ENCODE measurements at places on chromosomes 7 and 10.

- DNase-seq, result no peak
Observed at GRCh38 chr10:51699145-51699474, 285 bp downstream of the CSTF2T start.

DNA sequence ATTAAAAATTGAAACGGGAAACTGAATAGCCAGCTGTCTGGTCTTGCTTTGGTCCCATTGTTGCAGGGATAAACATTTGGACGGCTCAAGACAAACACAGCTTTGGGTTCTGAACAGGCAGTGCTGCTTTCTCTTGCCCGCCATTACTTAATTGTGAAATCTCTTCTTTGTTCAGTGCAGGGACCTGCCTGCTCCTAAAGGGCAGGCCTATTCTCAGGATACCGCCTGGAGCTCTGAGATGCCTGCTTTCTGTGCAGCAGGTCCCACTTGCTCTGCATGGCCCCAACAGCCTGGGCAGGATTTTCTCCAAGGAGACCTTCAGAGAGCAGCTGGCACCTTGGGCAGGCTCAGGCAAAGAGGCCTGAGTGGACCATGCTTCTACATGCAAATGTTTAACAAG lies 237.6 kb downstream of the KCNMA1 start:
- DNase-seq, result no peak

DNA sequence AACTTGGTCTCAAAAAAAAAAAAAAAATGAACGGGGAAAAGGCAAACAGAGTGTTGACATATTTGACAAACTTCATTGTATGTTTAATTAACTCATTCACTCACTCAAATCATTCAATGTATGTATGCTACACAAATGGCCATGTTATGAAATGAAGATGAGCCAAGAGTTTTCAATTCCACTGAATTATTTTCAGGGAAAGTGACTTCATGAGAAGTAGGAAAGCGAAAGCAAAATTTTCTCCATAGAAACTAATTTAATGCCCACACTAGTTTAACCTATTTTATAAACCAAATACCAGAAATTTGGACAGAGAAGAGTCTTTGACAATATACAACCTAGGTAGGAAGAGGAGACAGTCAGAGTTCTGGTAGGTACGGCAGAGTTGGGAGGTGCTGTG lies 119.5 kb downstream of the HIPK2 start:
- no peak for DNase-seq

- no peak for DNase-seq
Observed at GRCh38 chr7:30726296-30727006, 25.5 kb upstream of the INMT start.

DNA sequence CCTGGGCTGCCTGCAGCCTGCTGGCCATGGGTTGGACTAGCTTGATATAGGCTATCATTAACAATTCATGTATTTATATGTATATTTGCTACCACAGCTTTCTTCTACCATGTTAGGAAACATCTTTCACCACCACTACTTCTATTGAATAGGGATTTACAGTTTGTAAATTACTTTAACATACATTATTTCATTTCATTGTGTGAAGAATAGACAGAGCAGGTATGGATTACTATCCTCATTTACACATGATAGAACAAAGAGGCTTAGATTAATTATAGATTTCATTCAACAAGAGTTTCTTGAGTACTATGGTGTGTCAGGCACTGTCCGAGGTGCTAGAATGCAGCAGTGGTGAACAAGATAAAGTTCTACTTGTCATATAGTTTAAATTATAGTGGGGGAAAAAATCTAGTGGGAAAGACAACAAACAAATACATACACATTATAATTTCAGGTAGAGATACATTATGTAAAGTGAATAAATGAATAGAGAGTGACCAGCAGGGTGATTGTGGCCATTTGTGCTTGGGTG lies 20.6 kb downstream of the VTI1A start:
- DNase-seq, result no peak

DNA sequence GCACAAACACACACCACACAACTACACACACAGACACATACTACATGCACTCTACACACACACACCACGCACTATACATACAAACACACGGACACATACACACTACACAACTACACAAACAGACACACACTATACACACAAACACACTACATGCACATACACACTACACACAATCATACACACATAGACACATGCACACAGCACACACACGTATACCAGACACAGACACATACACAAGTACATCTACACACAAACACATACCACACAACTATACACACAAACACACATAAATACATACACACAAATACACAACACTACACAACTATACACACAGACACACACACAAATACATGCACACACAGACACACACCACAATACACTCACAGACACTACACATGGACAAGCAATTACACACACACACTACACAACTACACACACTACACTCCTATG lies 4.6 kb downstream of the GPR15LG start:
- no peak for DNase-seq

GRCh38 chr10:23897861-23898260 lies 311.1 kb upstream of the KIAA1217 start:
- DNase-seq, result no peak

DNA sequence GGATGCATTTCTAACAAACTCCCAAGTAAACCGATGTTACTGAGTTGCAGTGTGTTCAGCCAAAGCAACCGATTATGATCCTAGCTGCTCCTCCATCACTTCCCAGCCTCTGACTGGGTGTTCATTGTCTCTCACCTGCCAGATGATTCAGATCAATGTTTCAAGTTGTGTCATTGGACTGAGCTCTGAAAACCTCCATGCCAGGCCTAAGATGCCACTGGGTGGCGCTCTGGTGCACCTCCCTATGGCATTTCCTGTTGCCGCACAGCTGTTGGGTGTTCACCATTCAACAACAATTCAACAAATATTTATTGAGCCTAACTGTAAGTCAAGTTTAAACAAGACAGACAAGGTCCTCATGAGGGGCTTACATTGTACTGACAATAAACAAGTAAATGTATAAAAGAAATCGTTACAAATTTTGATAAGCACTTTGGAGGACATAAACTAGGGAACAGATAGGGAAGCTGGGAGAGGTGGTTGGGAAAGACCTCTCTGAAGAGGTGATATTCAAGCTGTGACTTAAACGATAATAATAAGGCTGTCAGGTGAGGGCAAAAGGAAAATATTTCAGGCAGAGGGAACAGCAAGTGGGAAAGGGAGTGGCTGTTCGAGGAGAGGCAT lies 22.8 kb downstream of the RGR start:
- DNase-seq, result peak; percentile 19

GRCh38 chr10:30557884-30558283 lies 71.7 kb downstream of the LYZL2 start:
- no peak for DNase-seq

GRCh38 chr10:21135023-21135931 lies 238.2 kb upstream of the NEBL start:
- no peak for DNase-seq

- DNase-seq, result no peak
Observed at GRCh38 chr7:3109311-3109915, 65.7 kb upstream of the CARD11 start.

GRCh38 chr7:155738652-155739537 lies 73.4 kb downstream of the SHH start:
- DNase-seq, result peak; percentile 23

- DNase-seq, result no peak
Observed at GRCh38 chr10:76375761-76376160, 944.3 kb downstream of the LRMDA start.

- no peak for DNase-seq
Observed at GRCh38 chr7:95921543-95921942, 149.2 kb downstream of the DYNC1I1 start.

- no peak for DNase-seq
Observed at GRCh38 chr10:129767751-129768150, 196.3 kb downstream of the EBF3 start.

- no peak for DNase-seq
Observed at GRCh38 chr7:134613623-134614347, 32.9 kb upstream of the BPGM start.

DNA sequence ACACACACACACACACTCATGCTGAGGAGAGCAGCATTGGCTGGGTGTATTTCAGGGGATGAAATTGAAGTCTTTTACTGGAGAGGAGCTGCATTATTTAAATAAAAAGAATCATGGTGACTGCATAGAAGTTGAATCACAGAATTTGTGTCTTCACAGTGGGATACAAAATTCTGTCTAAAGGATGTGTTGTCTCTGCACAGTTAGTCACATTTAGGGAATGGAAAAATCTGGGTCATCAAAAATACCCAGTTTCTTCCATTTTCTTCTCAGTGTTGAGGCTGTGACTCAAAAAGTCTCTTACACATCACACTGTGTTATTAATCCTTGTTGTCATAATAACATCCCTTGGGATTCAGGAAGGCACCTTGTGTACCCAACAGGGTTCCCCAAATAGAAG lies 10.9 kb downstream of the PAPSS2 start:
- DNase-seq, result no peak

GRCh38 chr10:132699411-132700155 lies 86.4 kb downstream of the NKX6-2 start:
- no peak for DNase-seq

DNA sequence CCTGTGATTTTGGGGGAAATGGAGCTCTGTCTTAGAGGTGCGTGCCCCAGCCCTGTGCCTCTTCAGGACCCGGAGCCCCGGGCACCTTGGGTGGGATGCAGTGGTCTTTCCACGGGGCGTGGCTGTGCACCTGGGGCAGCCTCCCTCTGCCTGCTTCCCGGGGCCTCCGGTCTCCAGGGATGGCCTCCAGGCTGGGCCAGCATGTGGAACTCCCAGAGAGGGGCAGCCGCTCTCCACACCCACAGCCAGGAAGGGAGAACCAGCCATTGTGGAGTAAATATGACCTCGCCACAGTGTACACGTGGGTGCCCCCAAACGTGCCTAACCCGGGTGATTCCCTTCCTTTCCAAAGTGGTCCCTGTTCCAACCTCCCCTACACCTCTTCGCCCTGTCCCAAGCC lies 52.6 kb downstream of the JAKMIP3 start:
- DNase-seq, result no peak

DNA sequence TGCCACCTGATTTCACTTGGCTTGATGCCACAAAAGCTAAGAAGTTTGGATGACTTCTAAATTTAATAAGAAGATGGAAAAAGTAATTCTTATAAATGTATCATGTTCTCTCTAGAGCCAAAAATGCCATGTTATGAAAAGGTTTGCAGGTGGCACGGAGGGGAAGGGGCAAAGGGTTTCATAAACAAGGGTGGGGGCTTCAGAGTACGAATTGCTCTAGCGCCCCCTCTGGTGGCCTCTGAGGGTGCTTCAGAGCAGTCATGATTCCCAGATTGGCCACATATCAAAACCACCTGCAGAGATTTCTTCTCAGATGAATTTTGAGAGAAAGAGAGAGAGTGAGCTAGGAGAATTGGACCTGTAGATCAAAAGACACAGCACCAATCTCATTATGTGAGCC lies 208.6 kb upstream of the YAE1 start:
- DNase-seq, result no peak

DNA sequence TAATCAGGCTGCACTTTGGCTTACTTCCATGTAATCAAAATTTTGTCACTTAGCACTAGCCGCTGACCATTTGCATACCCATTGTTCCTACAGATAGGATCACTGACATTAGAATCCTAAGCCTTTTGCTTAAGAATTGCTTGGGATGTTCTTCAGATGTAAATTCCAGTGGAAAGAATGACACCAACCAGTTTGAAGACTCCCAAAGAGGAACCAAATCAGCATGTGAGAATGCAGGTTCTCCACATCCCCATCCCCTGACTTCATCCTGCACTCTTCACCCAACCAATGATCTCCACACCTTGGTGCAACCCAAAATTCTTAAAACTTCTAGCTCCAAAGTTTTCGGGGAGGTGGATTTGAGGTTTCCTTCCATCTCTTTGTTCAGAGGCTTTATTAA lies 345.6 kb downstream of the GPAM start:
- no peak for DNase-seq

DNA sequence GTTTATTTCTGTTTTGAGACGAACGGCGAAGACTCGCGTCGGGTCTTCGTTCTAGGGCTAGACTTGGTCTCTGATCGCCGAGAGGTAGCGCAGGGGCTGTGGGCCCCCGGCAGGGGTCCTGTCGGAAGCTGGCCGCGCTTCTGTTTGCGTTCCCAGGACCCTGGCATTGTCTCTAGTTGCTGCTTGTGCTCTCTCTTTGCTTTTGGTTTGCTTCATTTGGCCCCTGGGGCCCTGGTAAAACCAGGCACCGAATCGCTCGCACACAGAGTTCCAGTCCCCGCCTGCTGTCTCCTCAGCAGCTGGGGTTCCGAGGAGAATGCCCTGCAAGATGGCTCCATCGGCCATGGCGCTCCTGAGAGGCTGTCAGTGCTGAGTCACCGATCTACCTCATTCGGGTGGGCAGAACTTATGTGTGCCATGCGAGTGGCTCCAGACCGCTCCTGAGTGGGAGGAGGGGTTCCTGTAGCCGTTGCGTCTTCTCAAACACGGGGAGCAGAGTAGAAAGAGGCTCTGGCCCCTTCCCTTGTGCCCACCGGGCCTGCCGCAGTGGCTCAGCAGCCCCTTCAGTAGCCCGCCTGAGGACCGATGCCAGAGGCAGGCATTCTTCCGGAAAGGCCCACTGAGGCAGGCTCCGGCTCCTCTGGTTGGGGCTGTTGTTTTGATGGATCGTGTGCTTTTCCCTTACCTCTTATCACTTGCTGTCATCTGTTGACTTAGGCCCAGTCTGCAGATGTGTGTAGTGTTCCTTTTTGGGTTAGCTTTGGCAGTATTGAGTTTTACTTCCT lies 826 bp downstream of the CHPF2 start:
- peak; percentile 15 for DNase-seq

DNA sequence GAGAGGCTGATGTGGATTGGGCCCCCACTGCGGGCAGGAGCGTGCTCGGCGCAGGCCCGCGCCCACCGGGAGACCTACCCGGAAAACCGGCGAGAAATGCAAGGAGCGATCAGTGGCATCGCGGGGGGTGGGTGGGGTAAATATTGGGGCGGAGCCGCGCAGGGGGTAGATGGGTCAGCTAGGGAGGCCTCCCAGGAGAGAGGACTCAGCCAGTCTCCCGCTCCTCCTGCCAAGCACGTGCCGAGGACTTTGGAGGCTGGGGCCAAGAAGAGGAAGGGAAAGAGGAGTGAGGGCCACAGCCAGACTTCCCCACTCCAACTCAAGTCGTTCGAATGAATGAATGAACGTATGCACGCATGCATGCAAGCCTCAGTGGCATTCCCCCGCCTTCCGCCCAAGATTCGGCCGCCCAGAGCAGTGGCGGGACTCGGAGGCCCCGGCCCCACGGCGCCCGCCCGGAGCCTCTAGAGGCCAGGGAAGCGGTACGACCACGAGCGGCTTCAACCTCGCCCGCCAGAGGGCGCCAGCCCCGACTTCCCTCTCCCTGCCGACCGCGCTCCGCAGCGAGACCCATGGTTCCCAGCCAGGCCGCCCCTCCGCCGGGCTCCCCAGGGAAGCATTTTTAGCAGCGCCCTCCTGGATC lies 3.6 kb downstream of the NPM3 start:
- peak; percentile 85 for DNase-seq

- DNase-seq, result no peak
Observed at GRCh38 chr7:157431951-157432540, 95.2 kb downstream of the DNAJB6 start.

DNA sequence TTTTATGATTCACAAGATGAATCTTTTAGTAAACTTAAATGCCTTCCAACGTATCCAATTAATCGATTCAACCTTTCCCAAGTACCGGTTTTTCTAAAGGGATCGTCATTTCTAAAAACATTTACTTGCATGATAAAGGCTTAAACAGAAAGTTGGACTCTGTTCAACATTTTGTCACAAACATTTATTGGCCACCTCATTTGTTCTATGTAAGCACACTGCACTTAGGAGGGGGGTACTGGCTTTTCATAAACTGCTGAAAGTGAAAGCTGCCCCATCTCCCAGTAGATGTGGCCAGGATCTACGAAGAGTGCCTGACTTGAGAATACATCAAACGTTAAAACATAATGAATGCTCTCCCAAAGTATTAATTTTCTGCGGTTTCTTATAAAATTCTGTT lies 37.3 kb upstream of the LAMB4 start:
- no peak for DNase-seq

Data from stimulated activated CD4-positive, alpha-beta T cell treated with anti-CD3 and anti-CD28 coated beads, Interleukin-1b, Interleukin-23, amount 100 ng/mL, for 1 hour (primary cell).